ENCODE measurements at places on chromosomes 2 and 18.

DNA sequence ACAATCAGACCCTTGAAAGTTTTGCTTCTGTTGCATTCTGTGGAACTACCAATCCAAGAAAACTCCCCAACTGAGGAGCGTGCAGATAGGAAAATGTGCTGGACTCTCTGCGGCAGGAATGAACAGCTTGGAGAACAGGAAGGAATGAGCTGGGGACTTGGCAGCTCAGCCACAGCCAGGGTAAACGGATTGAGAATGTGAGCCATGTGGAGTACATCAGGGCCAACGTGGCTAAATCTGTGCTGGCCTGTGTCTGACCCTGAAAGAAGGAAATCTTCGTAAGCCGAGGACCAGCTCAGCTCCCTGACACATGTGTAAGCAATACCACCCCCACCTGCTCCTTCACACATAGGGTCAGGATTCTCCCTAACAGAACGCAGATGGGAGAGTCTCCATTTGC, 1023.7 kb downstream of the BCL11A start:
- DNase-seq = no peak

GRCh38 chr18:26386002-26386401, 159.8 kb downstream of the TAF4B start:
- DNase-seq = peak; percentile 69

DNA sequence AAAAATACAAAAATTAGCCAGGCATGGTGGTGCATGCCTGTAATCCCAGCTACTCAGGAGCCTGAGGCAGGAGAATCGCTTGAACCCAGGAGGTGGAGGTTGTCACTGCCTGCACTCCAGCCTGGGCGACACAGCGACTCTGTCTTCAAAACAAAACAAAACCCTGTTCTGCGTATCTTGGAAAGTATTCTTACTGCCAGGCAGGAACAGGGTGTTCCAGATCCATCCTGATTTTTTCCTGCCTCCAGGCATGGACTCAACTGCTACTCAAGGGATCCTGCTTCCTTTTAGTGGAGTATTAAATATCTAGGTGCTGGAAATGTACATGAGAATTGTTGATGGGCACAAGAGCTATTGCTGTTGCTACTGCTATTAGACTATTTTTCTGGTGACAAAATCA, 12.3 kb downstream of the HSPD1 start:
- no peak for DNase-seq

- no peak for DNase-seq
Measured at GRCh38 chr18:69872661-69873060, 75.0 kb downstream of the CD226 start.

GRCh38 chr2:27891673-27892105, 1.2 kb downstream of the BABAM2 start:
- DNase-seq = no peak

GRCh38 chr18:67508146-67508545, 8.4 kb downstream of the DSEL start:
- no peak for DNase-seq

- no peak for DNase-seq
Measured at GRCh38 chr2:131493199-131493968, 1.2 kb upstream of the MZT2A start.

DNA sequence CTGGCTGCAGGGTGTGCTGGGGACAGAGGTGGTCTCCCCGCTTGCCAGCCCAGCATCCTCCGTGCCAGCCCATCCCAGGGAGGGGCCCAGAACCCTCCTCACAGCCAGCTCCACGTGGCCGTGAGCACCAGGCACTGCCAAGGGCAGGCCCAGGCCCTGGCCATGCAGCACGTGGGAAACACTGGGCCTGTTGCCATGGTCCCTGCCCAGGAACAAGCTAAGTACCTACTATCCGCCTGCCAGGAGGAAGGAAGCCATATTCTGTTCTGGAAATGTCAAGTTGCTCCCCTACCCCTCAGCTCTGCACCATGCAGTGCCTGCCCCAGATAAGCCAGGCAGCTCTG, 250.6 kb downstream of the CYP26B1 start:
- DNase-seq = no peak

DNA sequence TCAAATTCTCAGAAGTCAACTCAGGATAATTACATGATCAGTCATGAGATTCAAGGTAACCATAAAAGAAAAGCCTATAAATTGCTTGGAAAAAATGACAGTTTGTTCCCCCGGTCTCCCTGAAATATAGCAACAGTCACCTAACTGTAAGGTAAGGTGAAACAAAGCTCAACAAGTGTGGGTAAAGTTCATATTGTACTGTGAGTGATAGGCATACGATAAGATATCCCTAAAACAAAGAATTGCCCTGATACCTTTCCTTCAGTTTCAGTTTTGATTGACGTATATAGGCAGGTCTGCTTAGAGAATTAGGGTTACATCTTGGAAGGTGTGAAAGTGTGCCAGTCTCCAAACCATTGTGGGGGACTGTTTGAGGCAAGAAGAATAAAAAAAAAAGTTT, 4.0 kb upstream of the CCBE1 start:
- no peak for DNase-seq

DNA sequence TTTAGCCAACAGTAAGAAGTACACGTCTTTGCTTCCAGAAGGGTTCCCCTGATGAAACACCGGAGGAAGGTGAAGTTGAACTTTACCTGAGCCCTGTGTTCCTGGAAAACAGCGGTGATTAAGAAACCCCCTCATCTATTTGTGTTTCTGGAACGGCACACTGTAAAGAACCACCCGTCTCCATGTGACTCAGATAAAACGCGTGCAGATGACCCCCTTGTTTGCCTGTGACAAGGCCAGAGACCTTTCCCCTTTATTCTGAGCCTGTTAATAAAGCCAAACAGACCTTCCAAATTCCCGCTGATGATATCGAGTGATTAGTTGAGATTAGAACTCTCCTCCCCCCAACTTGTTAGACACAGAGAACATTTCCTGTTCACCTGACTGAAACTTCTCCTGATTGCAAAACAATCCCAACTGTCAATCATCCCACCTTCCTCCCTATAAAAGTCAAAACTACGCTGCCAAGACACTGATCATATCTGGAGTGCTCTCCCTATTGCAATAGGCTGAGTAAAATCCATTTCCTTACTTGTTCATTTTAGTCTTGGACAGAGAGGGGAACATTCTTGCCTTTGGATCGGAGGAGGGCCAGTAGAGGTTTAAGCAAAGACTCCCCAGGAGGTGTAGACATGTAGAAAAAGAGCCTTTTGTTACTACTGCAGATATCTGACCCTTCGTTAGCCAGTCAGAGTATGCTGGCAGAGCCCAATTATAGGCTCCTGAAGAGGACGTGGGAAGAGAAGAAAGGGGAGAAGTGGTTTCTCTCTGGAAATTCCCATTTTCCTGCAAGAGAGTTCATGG, 914 bp upstream of the IWS1 start:
- DNase-seq = no peak

DNA sequence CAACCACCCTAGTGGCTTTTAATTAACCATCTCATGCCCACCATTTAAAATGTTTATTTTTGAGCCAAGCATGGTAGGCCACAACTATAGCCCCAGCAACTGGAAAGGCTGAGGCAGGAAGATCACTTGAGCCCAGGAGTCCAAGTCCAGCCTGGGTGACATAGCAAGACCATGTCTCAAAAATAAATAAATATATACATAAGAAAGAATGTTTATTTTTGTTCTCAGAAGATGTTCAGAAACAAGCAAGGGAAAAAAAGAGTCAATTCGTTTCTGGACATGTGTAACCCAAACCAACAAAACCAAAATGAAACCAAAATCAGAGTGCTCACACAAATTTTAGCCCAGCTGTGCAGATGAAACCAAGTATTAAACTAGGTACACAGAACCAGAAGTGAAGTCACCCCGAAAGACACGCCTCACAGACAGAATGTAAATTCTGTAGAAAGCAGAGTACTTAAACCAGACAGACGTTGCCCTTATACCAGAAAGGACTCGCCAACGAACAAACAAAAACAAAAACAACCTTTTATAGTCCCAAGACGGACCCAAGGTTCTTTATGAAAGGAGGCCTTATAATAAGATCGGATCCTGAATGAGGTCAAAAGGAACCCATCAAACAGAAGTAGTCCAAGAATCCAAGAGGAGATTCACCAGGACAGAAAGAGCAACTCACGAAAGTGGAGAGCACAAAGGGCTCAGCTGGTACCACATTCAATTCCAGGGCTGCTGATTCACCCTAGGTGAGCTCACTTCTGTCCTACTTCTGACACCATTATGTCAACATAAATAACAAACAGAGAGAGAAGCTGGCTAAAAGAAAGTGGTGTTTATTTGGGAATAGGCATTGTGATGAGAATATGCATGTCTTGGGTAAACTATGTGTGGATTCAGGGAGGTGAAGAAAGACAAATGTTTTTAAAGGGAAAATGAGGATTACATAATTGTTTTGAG, 31.8 kb upstream of the MTCL1 start:
- DNase-seq = no peak

DNA sequence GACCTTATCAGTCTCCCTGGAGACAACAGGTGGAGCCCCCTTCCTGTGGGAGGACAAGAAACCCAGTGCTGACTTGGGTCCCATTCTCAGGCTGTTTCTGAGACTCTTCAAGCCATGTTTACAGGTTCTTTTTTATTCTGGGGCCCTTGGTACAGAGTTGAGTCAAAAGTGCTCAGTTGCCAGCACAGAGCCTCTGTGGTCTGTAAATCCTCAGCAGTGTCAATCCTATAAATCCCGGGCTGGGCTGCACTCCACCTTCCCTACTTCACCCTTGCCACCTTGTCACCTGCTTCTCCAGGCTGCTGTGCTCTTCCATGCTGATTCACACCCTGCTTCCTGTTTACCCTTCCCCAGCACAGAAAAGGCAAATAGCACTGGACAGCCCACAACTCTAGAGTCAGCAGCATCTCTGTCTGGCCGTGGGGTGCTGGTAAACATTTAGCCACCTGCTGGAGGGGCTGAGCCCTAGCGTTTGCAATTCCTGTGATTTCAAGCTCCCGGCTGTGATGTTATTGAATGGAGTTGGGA, 74.7 kb downstream of the TNFRSF11A start:
- DNase-seq = no peak

DNA sequence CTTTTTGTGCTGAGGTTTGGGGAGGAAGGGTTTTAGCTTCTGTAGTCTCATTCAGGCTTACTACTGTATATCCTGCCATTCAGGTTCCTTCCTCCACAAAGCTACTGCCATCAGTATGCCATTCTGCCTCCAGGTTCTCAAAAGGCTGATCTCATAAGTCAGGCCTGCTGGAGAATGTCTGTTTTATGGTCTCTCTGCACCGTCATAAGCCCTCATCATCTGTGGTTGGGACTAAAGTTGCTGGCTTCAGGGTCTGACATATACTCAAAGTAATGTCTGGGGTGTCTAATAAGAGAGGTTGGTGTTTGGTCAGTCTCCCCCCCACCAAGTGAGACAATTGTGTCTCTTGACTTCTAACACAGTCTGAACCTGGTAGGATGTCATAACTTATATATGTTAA, 36.2 kb upstream of the CCBE1 start:
- DNase-seq = no peak

DNA sequence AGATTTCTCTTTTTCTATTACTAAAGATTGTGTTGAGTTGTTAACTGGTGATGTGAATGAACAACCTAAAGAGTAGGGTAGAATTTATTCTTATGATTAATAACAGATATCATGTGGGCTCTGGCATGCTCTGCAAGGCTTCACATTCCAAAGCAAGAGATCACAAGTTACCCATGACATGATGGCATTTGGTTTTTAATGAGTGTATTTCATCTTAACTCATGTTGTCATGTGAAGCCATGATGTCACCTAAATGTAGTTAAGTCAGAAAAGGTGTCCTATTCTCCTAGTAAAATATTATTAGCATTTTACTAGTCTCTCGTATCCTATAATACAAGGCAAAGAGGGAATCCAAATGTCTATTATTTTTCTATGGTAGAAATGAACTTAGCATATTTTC, 678.0 kb downstream of the ARHGAP15 start:
- no peak for DNase-seq

DNA sequence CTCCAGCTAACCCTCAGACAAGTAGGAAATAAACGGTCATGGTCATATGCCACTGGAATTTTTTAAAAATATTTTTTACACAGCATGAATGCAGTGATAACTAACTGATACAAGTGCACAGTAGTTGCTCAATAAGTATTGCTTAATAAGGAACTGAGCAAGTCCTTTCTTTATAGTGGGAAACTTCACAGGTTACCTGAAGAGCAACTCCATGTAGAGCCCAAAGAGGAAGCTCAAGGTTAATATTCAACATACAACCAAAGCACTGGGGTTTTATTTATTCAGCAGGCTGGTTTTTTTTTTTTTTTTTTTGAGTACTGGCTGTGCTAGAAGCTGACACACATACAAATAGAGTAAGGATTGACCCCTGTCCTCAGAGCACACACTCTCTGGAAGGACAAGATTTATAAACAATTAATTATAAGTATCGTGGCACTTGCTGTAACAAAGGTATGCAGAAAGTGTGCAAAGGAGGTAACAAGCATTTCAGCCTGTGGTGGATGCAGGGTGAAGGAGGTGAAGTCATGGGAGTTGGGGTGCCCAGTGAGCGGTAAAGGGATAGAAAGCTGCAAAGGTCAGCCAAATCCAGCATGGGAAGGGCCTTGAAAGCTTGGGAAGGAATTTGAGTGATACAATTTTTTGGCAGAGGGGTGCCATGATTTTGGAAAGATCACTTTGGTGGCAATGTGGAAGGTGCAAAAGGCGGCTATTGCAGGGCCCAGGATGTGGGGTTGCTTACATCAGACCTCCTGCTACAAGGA, 52.7 kb downstream of the ATOH8 start:
- DNase-seq = no peak

GRCh38 chr18:46343931-46344372, 239.8 kb downstream of the HAUS1 start:
- no peak for DNase-seq

DNA sequence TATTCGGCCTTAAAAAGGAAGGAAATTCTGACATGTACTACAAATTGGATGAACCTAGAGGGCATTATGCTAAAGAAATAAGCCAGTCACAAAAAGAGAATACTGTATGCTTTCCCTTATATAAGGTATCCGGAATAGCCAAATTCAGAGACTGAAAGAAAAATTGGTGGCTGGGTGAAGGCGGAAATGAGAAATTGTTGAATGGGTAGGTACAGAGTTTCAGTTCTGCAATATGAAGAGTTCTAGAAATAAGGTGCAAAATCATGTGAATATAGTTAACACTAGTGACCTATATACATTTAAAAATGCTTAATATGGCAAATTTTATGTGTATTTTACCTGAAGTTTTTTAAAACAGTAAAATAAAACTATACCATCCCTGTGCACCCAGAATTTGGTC, 43.1 kb downstream of the RMP24 start:
- DNase-seq = no peak

DNA sequence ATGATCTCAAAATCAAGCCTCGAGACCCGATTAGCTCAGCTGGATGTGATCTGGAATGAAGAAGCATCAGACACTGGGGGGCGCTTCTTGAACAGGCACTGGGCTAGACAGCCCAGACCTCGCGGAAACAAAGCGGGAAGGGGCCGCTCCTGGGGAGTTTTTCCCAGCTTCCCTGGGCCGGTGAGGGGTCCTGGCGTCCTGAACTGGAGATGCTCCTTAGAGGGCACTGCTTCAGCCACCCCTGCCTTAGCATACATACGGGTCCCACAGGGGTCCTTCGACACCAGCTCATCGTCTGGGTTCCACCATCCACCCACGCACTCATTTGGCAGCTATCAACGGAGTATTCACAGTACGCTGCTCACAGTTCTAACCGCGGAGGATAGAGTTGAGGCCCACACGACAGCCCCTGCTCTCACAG, 146.7 kb downstream of the TSN start:
- no peak for DNase-seq

GRCh38 chr2:223549215-223549614, 52.9 kb downstream of the SCG2 start:
- peak; percentile 46 for DNase-seq
